Fibroblast of upper back skin (primary cell): ENCODE measurements at places on chromosomes 3 and 15.

GRCh38 chr3:48561045-48561736 lies 2.4 kb downstream of the UCN2 start:
- DNase-seq, result peak; percentile 57

- no peak for DNase-seq
Measured at GRCh38 chr3:64260431-64260830, 35.2 kb upstream of the PRICKLE2 start.

DNA sequence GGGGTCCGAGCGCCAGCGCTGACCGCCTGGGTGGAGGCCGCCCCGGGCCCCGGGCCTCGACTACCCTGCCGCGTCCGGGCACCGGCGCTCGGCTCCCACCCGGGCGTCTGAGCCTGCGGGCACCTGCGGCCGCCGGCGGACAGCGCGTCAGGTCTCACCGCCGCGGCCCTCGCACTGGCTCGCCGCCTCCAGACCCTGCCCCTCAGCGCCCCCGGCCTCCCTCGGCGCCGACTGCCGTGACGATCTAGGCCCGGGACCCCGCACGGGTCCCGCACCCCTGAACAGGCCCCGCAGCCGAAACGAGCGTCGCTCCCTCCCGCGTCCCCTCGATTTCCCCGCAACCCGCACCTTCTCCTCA lies 297 bp downstream of the PRC1 start:
- no peak for DNase-seq

DNA sequence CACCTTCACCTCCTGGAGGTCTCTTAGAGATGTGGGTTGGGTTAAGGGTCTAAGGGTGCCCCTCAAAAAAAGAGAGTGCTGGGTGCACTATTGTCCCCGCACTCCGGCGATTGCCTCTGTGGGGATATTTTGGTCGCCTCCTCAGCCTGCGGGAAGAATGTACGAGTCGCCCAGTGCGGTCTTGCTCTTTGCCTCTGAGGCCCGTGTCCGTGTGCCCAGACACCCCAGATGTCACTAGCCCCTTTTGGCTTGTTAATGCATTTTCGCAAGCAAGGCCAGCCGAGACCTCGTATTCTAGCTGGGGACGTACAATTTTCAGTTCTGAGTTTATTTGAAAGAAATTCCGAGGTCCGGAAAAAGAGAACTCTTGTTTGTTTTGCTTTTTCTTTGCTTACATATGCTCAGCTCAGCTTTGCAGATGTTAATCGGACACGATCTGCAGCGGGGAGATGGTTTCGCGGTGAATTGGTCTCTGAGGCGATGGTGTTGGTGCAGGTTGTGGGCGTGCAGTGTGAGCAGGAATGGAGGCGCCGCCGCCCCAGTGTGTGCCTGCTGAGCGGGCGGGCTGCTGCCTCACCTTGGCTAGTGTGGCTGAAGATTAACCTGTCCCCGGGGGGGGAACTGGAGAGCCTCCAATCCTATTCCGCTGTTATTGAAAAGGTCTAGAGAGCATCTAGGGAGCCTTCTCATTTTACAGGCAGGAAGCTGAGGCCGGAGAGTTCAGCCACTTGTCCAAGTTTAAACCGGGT lies 1.4 kb downstream of the ST6GAL1 start:
- peak; percentile 9 for DNase-seq

DNA sequence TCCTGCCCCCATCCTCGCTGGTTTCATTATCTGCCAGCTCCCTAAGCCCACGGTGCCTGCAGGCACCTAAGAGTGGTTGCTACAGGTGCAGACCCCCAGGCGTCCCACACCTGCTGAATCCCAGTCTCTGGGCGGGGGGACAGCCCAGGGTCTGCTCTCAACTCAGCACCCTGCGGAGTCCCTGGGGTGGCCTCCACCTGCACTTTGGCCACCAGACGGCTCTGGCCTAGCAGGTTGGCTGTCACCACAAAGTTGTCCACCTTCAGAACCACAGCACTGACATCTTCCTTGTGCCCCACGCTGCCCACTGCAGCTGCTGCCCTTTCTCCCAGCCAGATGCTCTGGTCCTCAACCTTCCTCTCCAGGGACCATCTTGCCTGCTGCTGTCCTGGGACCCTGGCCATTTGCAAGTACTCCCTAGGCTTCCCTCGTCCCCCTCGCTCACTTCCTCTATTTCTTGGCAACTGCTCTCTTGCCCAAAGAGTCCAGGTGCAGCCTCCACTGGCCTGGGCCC lies 34.9 kb upstream of the SNRPA1 start:
- no peak for DNase-seq

DNA sequence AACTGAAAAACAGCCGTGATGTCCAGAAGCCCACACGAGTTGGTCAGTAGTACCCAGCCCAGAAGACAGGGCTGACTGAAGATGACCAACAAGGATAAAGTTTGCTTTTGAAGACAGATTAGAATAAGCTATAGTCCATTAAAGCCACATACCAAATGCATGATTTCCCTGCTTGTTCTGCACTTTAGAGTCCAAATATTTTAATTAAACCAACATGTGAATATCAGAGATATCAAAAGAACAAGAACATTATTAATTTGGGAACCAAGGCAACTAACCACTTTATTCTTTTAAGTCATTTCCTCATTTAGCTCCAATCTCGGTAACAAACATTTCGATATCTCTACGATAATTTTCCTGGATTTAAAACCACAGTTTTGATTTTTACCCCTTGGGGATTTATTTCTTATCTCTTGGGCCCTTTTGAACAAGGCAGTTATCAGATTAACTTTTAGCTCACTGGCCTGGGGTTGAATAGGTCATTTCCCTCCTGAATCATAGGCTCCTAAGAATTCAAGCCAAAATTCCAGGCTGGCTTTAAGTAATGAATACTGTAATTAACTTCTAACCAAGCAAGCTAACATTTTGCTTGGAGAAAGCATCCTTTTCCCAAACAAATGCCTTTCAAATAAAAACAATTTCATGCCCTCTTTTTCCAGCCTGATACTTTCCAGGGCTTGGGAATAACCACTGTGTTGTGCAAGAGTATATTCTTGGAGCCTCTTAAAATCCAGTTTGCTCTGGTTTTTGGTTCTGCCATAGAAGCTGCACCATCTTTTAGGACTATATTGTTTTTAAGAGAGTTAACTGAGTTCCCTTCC lies 102.9 kb upstream of the NR2E3 start:
- peak; percentile 57 for DNase-seq

- no peak for DNase-seq
Measured at GRCh38 chr15:75685195-75685594, 27.5 kb downstream of the CSPG4 start.

DNA sequence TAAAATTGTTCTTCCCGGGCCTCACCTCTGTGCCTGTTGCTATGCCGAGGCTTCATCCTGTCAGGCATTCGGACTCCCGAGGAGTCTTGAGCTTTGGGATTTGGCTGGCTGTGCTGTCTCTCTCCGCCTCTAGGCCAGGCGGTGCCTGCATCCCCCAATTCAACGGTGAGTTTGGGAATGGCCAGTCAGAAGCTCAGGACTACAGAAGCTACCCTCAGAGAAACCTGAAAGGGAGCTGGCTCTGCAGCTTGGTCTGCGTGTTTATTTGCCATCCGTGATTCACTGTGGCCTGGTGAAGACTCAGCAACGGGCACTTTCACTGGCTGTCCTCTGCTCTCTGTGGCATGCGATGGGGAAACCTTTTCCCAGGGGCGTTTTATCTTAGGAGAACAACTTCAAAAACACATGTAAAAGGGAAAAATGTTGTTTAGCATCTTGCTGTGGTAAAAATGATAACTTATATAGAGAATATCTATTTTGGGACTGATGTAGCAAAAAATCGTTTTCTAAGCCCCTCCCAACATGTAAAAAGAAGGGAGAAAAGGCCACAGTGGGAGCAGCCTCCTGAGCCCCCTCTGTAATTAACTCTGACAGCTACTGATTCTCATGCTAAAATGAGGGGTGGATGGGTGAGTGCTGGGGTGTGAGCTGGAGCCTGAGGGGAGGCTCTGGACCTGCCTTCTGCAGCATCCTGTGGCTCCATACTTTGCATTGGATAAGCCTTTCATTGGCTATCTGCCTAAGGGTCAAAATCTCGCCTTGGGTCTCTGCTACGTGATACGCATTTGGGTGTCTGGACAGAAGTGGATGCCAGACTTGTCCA lies 103.4 kb upstream of the KLHL25 start:
- no peak for DNase-seq

GRCh38 chr3:100110162-100110561 lies 4.1 kb downstream of the FILIP1L start:
- DNase-seq, result peak; percentile 35

DNA sequence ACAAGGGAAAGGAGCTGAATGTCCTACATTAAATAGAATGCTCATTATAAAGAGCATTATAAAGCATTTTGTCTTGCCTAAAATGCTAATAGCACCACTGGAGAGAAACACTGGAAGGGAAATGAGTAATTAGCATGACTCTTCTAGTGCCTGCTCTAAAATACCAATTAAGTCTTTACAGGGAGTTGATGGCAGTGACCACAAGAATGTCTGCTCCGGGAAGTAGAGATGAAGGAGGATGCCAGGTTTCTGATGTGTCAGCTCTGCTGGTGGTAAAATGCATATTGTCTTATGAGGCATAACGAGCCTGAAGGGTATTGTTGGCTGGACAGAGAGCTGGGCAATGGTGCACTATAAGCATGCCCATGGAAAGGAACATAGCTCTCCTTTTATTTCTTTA lies 49.5 kb downstream of the MYLK start:
- DNase-seq, result peak; percentile 95

DNA sequence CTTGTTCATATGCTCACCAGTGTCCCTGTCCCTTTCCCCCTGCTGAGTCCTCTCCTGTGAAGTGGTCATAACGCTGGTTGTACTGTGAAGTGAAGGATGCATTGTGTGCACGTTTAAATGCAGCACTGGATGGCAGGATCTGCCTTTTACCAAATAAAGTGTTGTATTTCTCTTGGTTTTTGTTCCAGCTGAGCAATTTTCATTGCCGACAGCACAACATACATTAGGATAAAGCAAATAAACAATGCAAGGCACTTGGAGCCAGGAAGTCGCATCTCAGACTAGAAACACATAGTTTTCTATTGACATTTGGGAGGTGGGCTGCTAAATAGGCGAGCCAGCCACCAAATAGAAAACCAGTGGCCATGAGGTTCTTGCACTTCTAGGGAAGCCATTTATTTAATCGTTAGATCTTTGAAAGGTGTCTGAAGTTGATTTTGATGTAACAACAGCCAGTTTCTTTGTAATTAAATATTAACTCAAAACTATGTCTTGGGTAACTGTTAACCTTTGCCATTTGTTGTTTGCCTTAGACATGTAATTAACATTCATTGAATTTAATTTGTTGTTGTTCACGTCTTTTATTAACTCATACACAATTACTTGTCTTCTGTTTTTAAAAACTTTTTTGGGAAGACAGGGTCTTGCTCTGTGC lies 185.3 kb downstream of the FNDC3B start:
- no peak for DNase-seq

- no peak for DNase-seq
Measured at GRCh38 chr15:100001405-100001804, 268.2 kb upstream of the LYSMD4 start.

GRCh38 chr3:188559072-188559429 lies 405.1 kb downstream of the LPP start:
- peak; percentile 66 for DNase-seq

GRCh38 chr3:46496746-46497555 lies 825 bp upstream of the RTP3 start:
- no peak for DNase-seq

- no peak for DNase-seq
Measured at GRCh38 chr3:23254835-23255234, 51.7 kb downstream of the UBE2E2 start.

DNA sequence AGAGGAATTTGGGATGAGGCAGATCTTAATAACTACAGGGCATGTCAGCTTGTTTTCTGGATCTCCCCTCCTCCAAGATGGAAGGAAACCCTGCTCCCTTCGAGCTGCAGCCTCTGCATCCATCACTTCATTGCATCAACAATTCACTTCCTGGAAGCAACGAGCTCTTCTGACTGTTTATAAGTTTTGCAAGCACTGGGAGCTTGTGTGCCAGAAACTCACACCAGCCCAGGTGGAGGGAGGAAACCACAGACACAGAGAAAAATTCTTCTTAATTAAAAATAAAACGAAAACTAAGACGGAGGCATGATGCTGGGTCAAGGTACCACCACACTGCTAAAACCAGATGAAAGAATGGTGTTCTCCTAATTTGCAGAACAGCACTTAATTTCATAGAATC lies 10.6 kb downstream of the LRIG1 start:
- DNase-seq, result peak; percentile 46

- no peak for DNase-seq
Measured at GRCh38 chr3:96843505-96844203, 29.3 kb downstream of the EPHA6 start.

GRCh38 chr3:141452045-141452444 lies 34.8 kb upstream of the RASA2 start:
- DNase-seq, result peak; percentile 74

DNA sequence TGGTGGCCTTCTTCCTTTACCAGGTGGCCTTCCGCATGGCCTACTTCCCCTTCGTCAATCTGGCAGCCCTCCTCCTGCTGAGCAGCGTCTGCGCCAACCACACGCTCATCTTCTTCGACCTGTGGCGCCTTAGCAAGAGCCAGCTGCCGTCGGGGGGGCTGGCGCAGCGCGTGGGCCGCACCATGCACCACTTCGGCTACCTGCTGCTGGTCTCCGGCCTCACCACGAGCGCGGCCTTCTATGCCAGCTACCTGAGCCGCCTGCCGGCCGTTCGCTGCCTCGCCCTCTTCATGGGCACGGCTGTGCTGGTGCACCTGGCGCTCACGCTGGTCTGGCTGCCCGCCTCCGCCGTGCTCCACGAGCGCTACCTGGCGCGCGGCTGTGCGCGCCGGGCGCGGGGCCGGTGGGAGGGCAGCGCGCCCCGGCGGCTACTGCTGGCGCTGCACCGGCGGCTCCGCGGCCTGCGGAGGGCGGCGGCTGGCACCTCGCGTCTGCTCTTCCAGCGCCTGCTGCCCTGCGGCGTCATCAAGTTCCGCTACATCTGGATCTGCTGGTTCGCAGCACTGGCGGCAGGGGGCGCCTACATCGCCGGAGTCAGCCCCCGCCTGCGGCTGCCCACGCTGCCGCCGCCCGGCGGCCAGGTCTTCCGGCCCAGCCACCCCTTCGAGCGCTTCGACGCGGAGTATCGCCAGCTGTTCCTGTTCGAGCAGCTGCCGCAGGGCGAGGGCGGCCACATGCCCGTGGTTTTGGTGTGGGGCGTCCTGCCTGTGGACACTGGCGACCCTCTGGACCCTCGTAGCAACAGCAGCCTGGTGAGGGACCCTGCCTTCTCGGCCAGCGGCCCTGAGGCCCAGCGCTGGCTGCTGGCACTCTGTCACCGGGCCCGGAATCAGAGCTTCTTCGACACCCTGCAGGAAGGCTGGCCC lies 9.9 kb downstream of the DISP2 start:
- peak; percentile 78 for DNase-seq
